Caki2 (cell line): ENCODE measurements at places on chromosomes 2 and 18. TPM values are rescaled to one million over a fixed set of nuclear protein-coding genes. Genes with fewer than 3 reads are reported as not detected.

DNA sequence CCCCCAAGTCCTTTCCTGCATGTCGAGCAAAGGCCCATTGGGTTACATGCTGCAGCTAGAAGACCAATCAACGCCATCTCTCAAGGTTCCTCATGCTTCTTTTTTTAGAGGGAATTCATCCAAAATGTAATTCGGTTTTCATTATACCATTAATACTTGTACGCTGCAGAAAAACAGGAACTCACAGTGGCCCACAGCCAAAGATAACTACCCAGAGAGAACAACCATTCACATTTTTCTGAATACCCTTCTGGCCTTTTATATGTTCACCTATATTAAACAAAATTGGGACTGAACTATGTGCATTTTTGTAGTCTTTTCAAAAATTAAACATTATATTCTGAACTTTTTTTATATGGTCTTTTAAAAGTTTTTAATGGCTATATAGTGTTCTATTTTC lies 25.8 kb downstream of the FARP2 start:
- no peak for DNase-seq

SCYGR4 gene
- total RNA-seq: not detected in 2 replicates

SALL3 gene
- total RNA-seq: not detected in 2 replicates

DNA sequence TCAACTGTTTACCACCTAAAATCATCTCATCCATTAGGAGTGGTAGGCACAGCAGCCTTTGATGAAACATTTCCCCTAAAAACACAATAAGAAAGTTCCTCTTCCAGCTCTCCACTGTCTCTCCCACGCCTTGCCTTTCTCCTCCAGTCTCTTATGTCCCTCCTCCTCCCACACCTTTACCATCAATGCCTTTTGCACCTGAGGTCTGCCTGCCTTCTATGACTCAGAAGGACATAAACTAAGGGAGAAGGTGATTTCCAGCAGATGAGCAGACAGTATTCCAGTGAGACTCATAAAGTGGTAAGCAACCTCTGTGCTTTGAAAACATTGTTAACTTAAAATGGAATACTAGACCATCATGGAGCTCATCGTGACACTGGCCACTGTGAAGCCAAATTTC lies 34.2 kb upstream of the NDUFV2 start:
- DNase-seq: no peak

RND3 gene
- total RNA-seq: 80.0 and 83.4 TPM in 2 replicates

SLC9A4 gene
- total RNA-seq: not detected in 2 replicates
